HT1080 (cell line): ENCODE measurements at places on chromosomes 7 and 10.

- DNase-seq: peak; percentile 11
These were observed 171.2 kb downstream of the ZNF365 start for GRCh38 chr10:62545160-62546066.

- no peak for DNase-seq
These were observed 71.0 kb downstream of the SH2D4B start for GRCh38 chr10:80608706-80609105.

DNA sequence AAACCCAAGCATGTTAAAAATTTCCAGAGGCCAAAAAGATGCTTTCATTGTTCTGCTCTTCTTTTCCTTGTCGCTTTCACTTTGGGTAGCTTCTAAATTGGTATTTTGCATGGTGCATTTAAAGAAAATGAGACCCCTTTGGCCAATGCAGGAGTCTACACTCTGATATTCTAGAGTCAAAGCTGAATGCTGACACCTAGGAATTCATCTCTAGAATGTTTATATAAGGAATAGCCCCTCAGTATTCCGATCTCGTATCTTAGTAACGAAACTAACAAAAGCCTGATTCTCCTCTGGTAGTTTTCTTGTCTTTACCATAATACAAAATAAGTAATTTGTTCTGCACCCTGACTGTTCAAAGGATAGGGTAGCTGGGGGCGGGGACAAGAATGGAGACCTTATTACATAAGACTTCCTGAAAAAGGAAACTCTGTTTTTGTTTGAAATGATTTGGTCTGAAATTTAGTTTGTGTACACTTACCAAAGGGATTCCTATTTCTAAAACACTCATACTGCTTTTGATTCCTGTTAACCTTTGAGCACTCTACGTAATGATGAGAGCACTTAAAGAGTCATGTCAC is 17.1 kb downstream of the IKZF1 start:
- no peak for DNase-seq

GRCh38 chr7:25595996-25596395 is 367.7 kb upstream of the NPVF start:
- DNase-seq: no peak

GRCh38 chr10:127999297-128000129 is 92.6 kb downstream of the PTPRE start:
- DNase-seq: no peak

DNA sequence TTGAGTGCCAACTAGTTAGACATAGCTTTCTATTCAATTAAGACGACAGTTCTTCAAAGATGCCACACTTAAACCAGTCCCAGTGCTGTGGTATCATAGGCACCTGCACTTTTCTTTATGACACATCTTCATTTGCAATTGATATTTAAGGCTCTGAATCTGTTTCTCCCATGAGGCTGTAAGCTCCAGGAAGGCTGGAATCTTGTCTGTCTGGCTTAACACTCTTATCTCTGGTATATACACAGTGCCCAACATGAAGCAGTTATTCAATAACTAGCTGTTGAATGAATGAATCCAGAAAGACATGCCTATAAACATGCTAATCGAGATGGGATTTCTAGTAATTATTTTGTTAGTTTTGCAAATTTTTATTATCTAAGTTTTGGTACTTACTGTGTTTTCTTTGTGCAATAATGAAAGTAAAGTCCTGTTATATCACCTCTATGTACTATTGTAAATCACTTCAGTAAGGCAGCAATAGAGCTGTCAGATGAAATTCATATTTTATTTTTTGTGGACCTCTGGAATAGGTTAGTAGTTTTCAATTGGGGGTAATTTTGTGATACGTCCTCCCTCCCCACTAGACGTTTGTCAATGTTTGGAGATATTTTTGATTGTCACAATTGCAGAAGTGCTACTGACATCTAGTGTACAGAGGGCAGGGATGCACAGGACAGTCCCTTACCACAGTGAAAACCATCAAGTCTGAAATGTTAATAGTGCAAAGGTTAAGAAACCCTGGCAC is 51.3 kb upstream of the STEAP4 start:
- peak; percentile 39 for DNase-seq

- DNase-seq: no peak
These were observed 23.8 kb upstream of the FZD1 start for GRCh38 chr7:91240376-91240941.

GRCh38 chr10:33638374-33638773 is 303.9 kb upstream of the NRP1 start:
- no peak for DNase-seq

GRCh38 chr10:91592266-91592975 is 40.5 kb downstream of the PPP1R3C start:
- no peak for DNase-seq

DNA sequence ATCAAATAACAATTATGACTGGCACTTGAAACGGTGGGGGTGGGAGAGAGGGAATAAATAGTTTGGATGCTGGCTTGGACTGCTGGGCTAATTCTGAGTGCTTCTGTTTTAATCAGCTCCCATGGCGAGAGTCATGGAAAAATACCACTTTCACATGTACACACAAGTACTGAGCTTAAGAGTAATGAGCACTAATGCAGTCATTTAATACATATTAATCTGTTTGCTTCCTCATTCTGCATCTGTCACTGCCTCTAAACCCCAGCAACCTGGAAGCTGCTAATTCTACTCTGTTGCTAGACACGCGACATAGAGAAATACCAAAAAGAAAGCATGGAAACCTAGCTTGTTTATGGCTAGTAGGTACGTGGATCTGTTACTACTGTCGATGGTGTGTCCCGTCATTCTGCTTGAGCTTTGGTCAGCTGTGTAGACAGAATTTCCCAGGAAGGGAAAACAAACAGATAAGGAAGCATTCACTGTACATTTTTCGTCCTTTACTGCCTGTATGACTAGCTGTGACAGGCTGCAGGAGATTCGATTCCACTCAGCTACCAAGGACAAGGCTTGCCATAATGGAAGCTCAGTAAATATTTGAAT is 238.8 kb downstream of the BAMBI start:
- no peak for DNase-seq

DNA sequence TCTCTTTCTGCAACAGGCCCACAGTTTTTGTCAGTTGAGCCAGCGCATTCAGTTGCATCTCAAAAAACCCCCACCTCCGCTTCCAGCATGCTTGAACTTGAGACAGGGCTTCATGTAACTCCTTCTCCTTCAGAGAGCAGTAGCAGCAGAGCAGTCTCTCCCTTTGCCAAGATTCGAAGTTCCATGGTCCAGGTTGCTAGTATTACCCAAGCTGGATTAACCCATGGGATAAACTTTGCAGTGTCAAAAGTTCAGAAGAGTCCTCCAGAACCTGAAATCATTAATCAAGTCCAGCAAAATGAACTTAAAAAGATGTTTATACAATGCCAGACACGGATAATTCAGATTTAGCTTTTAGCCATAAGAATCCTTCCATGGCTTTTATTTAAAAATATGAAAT is 45.2 kb downstream of the MCMBP start:
- DNase-seq: no peak

DNA sequence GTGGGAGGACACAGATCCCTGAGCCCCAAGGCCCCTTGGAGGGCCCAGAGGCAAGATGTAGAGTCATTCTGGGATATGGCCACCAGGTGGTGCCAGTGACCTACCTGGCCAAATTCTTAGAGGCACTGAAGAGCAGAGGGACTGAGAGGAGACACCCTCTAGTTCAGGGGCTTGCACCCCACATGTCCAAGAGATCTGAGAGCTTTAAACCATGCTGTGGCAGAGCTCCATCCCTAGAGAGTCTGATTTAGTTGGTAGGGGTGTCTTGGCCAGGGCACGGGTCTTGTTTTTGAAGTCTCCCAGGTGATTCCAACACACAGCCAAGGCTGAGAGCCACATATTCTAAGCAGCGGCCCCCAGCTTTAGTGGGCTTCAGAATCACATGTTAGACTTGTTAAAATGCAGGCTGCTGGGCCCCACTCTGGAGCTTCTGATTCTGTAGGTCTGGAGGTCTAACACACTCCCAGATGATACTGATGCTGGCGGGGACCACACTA is 52.5 kb downstream of the PRF1 start:
- peak; percentile 57 for DNase-seq

DNA sequence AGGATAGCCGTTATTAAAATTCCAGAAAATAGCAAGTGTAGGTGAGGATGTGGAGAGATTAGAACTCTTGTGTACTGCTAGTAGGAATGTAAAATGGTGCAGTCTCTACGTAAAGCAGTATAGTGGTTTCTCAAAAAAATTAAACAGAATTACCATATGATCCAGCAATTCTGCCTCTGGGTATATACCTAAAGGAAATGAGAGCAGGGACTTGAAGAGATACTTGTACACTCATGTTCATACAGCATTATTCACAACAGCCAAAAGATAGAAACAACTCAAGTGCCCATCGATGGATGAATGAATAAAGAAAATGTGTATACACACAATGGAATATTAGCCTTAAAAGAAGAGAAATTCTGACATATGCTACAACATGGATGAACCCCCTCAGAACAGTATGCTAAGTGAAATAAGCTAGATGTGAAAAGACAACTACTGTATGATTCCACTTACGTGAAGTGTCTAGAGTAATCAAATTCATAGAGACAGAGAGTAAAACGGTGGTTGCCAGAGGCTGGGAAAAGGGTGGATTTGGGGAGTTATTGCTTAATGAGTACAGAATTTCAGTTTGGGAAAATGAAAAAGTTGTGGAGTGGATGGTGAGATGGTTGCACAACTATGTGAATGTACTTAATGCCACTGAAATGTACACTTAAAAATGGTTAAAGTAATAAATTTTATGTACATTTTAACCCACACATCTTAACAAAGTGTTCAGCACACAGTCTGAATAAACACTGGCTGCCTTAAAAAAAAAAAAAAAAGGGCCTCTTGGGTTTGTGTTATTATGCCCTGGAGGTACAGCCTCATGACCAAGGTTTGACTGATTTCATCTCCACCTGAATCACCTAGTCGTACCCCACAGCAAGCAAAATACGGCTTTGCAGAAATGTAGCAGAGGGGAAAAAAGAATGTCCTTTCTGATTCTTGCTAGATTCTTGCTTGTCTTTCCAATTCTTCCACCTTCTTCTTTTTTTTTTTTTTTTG is 26.2 kb downstream of the BUB3 start:
- no peak for DNase-seq

GRCh38 chr7:138756591-138757242 is 41.1 kb upstream of the TMEM213 start:
- no peak for DNase-seq

GRCh38 chr7:138226001-138226476 is 149.8 kb downstream of the AKR1D1 start:
- peak; percentile 68 for DNase-seq

DNA sequence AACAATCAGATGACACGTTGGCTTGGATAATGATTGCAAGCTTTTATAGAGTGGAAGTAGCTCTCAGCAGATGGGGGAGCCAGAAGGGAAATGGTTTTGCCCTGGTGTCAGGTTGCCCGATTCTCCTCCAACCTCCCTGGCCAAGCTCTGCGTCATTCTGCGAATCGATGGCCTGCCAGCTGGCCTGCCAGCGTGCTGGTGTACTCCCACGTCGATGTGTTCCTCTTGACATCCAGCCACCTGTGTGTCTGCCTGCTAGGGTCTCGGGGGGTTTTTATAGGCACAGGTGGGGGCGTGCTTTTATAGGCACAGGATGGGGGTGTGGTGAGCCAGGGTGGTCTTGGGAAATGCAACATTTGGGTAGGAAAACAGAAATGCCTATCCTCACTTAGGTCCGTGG is 4.6 kb downstream of the NET1 start:
- no peak for DNase-seq

DNA sequence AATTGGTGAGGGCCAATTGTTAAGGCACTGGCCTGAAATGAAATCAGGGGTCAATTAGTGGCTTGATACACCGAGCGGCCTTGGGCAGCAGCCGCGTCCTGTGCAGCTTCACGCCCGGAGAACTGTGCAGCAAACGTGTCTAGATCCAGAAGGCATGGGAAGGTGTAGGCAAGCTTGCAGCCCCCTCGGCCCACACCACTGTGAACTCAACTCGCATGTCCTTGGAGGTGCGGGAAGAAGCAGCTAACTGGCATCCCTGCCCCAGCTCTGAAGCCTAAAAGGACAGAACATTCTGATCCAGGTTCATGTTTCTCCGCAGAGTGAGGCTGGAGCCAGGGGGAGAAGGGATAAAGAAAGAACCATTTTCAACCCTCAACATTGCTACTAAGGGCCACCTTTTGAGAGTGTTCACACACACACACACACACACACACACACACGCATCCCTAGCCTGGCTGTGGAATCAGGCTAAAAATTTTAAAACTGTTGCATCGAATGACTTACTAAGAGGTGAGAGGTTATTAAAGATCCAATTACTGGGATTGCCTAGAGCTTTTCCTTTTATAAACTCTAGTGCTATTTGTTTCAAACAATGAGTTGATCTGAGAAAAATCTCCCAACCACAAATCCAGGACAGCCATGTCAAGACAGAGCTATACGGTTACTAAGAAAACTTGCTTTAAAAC is 104.0 kb downstream of the PARP12 start:
- DNase-seq: no peak

- no peak for DNase-seq
These were observed 28.1 kb downstream of the CLIP2 start for GRCh38 chr7:74317146-74317782.

GRCh38 chr7:137965942-137966640 is 35.8 kb downstream of the CREB3L2 start:
- no peak for DNase-seq

DNA sequence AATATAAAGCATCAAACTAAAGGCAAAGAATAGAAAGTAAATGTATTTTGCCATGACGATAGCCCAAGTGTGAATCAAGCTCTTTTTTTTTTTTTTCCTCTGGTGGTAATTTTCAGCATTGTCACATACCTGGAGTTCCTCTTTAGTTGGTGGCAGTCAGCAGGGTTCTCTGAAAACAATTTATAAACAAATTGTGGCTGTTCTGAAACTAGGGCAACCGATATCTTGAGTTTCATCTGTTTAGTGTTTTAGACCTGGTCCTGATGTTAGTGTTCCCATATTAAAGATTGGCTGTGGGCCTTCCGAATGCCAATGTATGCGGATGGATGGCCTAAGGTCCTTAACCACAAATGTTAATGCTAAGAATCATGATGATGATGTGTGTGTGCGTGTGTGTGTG is 713.1 kb downstream of the GATA3 start:
- DNase-seq: no peak

DNA sequence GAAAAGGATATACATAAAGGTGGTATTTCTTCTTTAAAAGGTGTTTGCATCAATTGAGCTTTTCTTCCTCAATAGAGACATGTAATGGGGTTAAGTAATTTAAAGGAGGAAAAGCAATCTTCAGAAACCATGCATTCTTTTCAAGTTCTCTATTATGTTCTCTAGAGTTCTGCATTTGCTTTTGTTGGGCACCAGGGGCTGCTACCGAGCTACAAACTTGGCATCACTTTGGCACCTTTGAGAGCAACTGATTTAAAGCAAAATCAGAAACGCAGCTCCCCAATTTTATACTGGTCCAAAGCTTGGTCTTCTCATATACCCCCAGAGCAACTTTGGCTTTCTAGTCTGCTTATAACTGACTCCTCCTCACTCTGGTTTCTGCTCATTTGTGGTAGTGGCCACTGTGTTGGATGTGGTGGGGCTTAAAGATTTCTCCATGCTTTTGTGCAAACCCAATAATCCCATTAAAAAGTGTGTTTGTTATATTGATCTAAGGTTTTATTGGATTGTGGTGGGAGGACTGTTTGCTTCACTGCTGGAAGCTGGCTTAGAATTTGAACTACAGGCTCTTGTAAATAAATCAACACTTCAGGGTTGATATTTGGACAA is 712.1 kb downstream of the PHTF2 start:
- DNase-seq: peak; percentile 15
